ENCODE measurements at places on chromosomes 4 and X. TPM values are rescaled to one million over a fixed set of nuclear protein-coding genes. Genes with fewer than 3 reads are reported as not detected.

DNA sequence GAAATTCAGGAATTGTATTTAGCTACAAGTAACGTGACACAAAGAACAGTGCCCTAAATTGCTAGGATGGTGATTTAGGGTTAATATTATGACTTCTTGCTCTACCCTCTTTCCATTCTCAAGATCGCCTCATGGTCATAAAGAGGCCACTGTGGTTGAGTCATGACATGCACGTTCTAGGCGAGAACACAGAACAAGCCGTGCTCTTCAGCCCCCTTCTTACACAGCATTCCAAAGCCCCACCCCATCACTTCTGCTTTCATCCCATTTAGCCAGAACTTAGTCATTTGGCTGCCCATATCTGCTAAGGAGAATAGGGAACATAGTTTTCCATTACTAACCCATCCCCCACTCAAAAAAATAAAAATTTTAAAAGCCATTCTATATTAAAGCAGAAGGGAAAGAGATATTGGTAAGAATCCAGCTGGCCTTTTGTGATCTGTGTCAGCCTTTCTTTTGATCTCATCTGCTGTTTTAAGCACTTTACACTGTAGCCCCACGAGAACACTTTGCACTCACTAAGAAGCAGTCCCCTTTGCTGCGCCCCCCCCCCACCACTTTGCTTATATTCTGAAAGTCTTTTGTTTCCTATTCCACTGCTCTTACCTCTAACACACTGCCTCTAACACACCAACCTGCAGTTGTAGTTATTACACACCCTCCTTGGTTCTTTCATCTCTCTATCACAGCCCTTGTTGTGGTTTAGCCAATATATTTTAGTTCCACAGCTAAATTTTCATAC, 28.4 kb downstream of the NPNT start:
- no peak for DNase-seq

- DNase-seq, result no peak
These were observed 48.7 kb upstream of the SLC4A4 start for GRCh38 chr4:71290074-71290473.

DNA sequence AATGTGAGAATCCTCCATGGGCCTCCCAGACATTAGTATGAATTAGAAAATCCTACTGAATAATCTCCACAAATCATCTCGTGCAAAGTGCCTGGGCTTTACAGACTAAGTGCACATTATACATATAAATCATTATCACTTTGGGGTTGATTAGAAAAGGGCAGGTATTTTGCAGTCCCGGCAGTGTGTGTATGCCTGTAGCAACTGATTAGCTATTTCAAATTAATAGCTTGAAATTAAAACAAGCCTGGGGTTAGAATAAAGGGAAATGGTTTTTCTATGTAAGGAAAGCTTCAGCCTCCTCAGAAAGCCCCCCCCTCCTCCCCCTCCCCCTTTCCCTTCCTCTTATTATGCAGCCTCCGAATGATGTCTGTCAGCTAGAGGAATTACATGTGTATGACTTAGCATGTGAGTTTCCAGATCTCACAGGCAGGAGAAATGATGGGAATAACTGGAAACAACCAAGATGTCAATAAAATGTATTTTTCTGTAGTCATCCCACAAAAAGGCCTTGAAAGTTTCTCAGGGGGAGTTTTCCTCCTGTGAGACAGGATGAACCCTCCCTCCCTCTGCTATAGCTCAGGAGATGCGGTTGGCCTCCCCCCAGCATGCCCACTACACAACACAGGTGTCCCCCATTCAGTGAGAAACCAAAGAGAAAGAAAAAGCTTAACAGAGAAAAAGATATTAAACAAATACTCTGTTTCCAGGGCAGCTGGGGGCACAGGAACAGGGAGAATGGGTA, 41.2 kb upstream of the RASGEF1B start:
- DNase-seq, result peak; percentile 13

DNA sequence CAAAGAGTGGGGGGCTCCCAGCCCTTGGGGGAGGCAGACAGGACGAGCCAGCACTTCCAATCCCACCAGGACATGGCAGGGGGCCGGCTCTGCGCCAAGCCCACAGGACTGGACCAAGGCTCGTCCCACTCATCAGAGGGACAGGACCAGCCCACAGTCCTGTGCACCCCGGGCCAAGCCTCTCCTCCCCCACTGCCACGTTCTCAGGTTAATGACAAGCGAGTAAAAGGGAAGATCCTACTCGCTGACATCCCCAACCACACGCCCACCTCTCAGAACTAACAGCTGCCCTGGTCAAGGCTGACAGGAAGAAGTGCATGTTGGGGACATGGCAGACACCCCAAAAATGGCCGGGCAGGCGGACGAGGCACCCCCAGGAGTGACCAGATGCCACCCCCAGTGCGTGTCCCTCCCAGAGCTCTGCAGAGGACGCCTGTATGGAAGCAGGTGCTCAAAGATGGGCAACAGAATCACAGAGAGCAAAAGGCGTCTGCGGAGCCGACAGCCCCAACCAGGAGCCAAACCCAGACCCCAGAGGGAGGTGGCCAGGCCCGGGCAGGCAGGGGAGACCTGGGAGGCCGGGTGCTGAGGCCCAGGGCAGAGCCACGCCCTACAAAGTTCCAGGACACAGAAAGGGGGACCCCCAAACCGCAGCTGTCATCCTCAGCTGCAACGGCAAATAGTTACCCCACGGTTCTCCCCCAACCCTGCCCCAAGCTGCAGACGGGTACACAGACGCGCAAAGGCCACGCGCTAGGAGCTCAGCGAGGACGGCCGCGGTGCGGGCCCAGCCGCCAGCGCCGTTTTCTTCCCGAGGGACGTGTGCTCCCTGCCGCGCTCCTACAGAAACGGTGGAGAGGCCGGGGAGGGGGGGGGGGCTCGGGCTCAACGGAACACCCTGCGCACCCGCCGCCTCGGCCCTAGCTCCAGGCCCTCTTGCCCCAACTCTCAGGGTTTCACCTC, 1.7 kb downstream of the CTBP1 start:
- DNase-seq, result peak; percentile 24

DNA sequence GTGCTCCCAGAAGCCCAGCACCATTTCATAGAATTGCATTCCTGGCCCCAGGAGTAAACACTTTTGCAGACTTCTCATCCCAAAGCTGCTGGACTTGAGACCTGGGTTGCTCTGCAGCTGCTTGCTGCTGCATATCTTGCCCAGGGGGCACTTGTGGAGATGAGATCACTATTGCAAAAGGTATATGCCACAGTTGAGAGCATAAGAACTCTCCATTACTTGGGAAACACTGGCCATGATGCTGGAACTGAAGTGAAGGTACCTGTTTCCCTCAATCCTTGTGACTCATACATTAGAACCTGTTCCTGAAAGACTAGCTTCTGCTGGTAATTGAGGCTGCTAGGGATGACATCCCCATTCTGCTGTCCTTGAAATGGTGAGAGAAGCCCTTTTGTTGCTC, 43.1 kb upstream of the WDR1 start:
- DNase-seq, result no peak

The FAAH2 gene
- total RNA-seq, result 2.1 TPM

- DNase-seq, result peak; percentile 59
These were observed 115.7 kb upstream of the ZXDA start for GRCh38 chrX:58025979-58026378.

The INTU gene
- not detected for total RNA-seq

The SLC6A14 gene
- not detected for total RNA-seq

GRCh38 chr4:37590016-37590415, 96.2 kb downstream of the RELL1 start:
- no peak for DNase-seq

The HAND2 gene
- not detected for total RNA-seq

The MAGIX gene
- total RNA-seq, result 1.7 TPM

The CTAG1B gene
- total RNA-seq, result not detected

The SMIM10 gene
- total RNA-seq, result 1.5 TPM

- no peak for DNase-seq
These were observed 75.1 kb downstream of the CEP44 start for GRCh38 chr4:174358829-174359228.

DNA sequence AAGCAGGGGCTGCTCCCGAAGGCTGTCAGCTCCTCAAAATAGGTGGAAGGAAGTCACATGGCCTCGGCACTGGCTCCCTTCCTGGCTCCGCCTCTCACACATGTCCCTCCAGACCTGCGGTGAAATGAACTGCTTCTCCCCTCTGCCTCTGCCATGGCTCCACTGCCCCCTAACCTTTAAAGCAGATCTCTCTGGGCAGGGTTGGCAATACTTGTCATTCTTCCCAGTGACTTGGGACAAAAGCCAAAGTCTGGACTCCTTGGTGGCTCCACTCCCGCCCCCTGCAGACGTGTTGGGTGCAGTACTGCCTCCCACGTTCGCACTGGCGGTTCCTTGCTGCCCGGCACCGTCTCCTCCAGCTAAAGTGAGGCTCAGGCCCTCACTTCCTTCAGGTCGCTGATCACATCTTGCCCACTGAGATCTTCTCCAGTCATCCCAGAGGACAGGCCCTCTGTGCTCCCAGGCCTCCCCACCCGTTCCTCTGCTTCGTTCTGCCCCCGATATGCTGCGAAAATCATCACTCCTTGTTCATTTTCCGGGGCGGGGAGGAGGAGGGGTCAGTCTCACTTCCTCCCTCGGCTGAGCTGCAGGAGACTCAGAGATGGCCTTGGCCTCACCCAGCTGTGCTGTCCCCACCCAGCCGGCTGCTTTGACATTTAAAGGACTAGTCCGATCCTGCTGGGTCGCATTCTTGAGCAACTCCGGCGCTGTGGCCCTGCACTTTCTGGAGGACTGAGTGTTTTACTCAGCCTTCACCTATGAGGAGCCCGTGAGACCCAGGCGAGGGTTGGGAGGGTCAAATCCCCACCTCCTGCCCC, 97.4 kb downstream of the PHKA2 start:
- DNase-seq, result peak; percentile 19

DNA sequence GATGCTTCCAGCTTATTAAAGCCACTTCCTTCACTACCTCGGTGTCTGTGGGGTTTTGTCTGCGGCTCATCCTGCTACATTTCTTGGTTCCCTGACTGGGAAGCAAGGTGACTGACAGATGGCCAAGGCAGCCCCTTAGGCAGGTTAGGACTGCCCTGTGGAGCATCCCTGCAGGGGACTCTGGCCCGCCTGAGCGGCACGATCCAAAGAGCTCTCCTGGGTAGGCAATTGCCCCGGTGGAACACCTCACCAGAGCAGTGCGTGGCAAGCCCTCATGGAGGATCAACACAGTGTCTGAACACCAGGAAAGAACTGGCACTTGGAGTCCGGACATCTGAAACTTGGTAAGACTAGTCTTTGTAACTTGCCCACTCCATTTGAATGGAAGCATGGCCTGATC, 1143.4 kb downstream of the ARAP2 start:
- DNase-seq, result no peak

GRCh38 chrX:42242004-42242403, 318.6 kb upstream of the CASK start:
- DNase-seq, result no peak

GRCh38 chr4:84500386-84501201, 1.5 kb upstream of the NKX6-1 start:
- DNase-seq, result no peak

DNA sequence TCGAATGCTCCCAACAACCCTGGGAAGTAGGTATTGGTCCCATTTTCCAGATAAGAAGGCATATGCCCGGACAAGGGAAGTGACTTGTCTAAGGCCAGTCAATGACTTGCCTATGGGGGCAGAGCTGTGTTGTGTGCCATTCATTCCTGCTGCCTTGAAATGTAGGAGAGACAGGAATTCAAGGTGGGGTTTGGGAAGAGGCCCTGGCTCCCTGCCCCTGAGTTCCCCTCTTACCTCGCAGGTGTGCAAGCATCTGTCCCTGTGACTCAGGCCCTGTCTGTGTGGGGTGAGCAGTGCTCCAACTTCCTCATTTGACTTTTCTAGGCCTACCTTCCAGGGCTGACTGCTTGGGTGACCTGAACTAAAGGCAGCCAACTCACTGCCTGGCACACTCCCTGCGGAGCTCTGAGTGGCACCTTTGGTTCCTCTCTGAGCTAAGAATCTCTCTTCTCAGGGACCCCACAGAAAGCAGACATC, 5.1 kb downstream of the EFNB1 start:
- DNase-seq, result peak; percentile 21

DNA sequence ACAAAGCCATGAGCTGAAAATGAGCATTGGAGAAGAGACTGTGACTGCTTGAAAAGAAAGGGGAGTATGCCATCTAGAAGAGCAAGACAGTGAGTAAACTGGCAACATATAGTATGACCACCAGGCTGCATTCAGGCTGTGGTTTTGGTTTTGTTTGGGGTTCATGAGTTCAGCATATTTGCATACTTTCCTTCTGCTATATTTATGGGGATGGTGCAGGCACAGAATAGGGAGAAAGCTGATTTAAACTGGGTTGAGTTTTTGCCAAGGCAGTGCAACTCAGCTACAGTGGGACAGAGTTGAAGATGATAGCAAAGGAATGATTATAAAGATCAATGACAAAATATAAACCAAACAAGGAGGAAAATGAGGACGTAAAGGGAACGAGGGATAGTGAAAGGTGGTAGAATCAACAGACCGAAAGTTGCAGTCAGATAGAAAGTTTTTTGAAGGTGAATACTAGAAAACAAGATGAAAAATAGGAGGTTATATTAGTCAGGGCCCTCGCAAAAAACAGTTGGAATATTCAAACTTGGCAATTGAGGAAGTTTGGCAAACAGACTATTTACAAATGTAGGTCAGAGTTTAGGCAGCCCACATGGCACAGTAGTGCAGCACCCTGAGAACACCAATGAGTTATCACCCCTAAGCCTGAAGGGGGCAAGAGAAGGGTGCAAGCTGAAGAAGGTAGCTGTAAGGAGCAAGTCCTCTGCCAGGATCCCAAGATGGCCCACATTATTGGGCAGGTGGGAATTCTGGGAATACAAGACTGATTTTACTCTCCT, 114.8 kb upstream of the MAP9 start:
- DNase-seq, result no peak

- no peak for DNase-seq
These were observed 50.1 kb downstream of the GABRG1 start for GRCh38 chr4:46073778-46074177.

- DNase-seq, result peak; percentile 69
These were observed 8.8 kb downstream of the PPM1K start for GRCh38 chr4:88275516-88275915.

DNA sequence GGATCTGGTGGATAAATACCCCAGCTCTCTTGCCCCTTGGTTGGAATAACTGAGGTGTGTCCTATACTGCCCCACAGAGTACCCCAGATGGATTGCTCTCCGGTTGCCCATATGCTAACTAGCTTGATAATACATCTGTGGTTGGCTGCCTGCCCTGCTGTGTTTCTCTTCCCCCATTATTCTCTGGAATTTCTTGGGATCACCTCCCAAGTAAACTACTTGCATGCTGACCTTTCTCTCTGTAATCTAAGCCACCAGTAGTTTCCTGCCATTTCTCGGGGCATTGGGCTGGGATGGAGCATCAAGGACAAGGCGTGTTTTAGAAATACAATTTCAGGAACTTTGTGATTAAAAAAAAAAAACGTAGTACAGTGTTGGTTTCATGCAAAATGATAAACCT, 25.2 kb downstream of the PPP1R2C start:
- no peak for DNase-seq

GRCh38 chr4:11799196-11799595, 370.5 kb upstream of the HS3ST1 start:
- no peak for DNase-seq

Data from OCI-LY7 (cell line).